Central memory CD4-positive, alpha-beta T cell (primary cell): ENCODE measurements at places on chromosomes 3 and 15.

- no peak for DNase-seq
These were observed 42.1 kb downstream of the MINAR1 start for GRCh38 chr15:79474252-79474651.

- DNase-seq = no peak
These were observed 404.5 kb downstream of the OCA2 start for GRCh38 chr15:27694506-27695087.

- DNase-seq = no peak
These were observed 3.9 kb downstream of the CLDND1 start for GRCh38 chr3:98518816-98519215.

GRCh38 chr3:183635107-183635430 lies 354 bp upstream of the KLHL24 start:
- DNase-seq = no peak

GRCh38 chr3:114880078-114880477 lies 267.0 kb downstream of the ZBTB20 start:
- DNase-seq = no peak

GRCh38 chr3:160475884-160476283 lies 26.3 kb upstream of the TRIM59 start:
- no peak for DNase-seq

GRCh38 chr15:84572231-84572630 lies 28.6 kb upstream of the ZSCAN2 start:
- no peak for DNase-seq

- DNase-seq = no peak
These were observed 24.7 kb downstream of the GXYLT2 start for GRCh38 chr3:72912532-72912931.

- DNase-seq = no peak
These were observed 480.3 kb upstream of the ALCAM start for GRCh38 chr3:104886220-104886995.

DNA sequence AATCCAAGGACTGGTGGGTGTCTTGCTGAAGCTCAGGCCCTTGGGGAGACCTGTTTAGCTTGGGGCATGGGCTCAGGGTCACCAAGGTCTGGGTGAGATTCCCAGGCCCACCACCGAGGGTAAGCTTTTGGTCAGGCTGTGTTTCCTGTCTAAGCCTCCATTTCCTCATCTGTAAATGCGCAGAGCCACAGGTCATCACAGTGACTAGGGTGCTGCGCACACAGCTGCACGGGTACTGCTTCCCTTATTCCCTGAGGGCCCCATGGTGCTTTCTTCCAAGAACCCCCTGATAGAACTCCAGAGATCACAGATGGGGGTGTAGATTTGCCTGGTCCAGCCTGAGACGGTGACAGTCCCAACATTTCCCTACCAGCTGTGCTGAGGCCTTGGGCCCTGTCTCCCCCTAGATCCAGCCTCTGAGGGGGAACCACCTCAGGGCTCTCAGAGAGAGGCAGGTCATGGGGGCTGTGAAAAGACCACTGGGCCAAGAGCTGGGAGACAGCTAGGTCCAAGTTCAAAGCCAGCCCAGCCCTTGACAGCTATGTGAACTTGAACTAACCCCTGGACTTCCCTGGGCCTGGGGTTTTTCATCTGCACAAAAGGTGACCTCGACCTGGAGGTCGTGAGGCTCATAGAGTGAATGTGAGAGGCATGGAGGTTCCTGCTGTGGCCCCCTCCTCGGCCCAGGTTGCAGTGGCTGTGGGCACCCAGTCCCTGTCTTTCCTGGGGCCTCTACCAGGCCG lies 60.7 kb downstream of the SEMA3G start:
- no peak for DNase-seq

DNA sequence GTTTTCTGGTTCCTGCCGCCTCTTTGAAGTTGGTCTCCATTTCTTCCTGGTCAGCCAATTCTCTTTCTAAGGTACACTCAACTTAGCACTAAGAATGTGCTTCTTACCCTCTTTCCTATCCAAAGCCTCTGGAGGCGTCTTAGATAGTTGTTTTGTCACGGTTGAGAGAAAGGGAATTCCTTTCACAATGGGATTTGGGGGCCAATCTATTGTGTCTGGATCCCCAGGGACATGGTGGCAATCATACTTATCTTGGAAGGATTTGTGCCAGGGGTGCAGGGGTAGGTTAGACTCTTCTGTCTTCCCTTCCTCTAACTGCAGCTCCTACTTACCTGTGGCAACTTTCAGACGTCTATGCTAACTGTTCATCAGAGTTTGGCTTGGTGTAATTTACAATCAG lies 287.1 kb downstream of the SOX2 start:
- DNase-seq = no peak

DNA sequence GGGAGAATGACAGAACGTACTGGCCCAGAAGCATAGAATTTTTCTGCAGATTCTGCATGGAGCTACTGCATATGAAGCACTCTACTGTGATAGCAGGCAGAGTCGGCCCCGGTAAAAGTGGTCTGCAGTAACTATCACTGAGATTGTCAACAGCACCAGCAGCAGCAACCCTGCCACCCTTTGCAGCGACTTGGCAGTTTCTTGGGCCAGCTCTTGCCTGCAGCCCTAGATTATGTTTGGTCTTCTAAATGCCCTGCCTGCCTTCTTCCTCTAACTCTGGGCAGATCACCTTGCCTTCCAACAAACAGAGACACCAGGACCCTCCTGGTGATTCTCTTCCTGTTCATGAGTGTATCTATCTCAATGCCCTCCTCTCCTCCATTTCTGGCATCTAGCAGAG lies 129.1 kb upstream of the ABHD17C start:
- no peak for DNase-seq

DNA sequence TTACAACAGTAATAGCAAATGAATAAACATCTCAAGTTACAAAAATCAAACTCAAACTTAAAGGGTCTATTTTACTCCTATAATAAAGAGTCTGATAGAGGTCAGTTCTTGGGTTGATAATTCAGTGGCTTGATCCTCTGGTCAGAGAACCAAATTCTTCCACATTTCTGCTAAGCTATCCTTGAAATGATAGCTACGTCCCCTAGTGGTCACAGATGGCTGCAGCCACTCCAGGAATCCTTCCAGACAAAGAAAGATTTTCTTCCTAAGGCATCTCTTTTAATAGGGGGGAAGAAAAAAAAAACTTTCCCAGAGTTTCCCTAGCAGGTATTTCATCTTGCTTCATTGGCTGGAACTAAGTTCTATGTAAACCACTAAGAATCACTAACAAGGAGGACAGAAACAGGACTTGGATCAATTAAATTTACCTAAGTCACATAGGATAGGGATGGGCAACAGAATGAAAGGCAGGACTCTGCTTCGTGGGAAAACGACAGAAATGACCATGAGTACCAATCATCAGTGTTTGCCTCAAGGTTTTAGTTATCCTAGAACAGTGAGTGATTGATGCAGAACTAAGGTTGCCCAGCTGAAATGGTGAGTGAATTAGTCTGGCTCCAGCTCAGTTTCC lies 160.7 kb downstream of the STAC start:
- no peak for DNase-seq

DNA sequence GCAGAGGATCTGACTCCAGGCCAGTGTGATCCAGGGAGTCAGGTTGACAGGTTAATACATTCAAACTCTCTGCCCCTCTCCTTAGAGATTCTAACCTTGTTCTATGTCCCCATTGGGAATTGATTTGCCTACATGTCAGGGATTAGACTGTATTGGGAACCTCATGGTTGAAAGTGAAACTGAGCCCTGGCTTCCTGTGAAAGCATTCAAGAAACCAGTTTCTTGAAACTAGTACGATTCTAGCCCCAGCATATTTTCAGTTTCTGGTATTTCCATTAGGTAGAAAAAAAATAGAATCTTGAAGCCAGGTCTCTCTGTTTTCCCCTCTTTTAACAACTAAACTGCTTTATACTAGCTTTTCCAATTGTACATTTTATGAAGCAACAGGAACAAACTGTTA lies 140.4 kb upstream of the ABI3BP start:
- DNase-seq = peak; percentile 4

DNA sequence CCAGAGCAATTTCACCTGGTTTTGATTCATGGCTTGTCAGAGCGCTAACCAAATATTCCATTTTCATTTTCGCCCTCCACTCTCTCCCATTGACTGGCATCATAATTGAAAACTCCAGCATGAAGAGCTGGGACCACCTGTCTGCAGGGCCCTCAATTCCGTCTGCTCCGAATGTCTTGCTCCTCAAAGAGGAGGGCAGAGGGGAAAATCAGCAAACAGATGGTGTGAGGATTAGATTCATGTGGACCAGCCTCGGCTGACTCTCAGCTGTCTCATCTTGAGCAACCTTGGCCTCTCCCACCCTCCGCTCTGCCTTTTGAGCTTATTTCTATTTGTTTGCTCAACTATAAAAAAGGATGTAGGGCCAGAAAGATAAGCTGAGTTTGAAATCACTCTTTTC lies 512.2 kb upstream of the PPP2R3A start:
- no peak for DNase-seq

- no peak for DNase-seq
These were observed 206.9 kb downstream of the RPLP1 start for GRCh38 chr15:69659454-69660050.

GRCh38 chr3:188854772-188855149 lies 317.0 kb upstream of the TPRG1 start:
- no peak for DNase-seq

GRCh38 chr15:95626501-95627361 lies 703.8 kb upstream of the NR2F2 start:
- DNase-seq = no peak

DNA sequence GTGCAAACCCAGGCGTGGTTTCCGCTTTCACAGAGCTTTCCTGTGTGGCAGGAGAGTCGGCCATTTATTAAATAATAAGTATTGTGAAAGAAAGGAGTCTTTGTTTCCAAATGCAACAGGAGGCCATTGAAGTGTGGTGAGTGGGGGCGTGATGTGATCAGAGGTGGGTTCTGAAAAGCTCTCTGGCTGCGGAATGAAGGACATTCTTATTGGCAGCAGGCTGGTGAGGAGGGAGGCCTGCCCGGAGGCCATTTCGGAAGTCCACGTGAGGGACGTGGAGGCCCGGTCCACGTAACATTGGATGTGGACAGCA lies 11.1 kb downstream of the ARNT2 start:
- DNase-seq = no peak

- no peak for DNase-seq
These were observed 523.1 kb upstream of the FRG2C start for GRCh38 chr3:75140904-75141615.
